Type B pancreatic cell (in vitro differentiated cells): ENCODE measurements at places on chromosomes 3 and 15. TPM values are rescaled to one million over a fixed set of nuclear protein-coding genes. Genes with fewer than 3 reads are reported as not detected.

DNA sequence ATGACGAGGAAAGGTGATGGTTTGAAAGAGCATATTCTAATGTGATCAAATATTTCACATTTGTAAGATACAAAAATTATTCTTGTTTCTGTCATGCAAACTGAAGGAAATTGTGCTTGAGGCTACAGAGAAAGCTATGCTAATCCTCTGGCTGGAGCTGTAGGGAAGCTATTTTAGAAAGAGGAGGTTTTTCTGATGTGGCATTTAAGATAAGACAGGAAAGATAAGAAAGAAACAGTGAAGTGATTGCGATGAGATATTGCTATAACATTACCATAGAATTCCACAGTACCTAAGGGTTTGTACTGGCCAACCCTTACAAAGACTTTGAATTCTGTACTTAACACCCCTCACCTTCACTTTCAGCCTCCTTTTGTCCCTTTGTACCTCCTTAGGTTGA lies 205.2 kb upstream of the LMCD1 start:
- no peak for DNase-seq
- no peaks in the 10 kb centered on the region for H3K36me3 ChIP-seq
- H3K27me3 ChIP-seq, result peaks cover 6% of the 10 kb centered on the region
- no peak overlapping the region for H3K4me3 ChIP-seq
- peaks cover 5% of the 10 kb centered on the region for H3K4me1 ChIP-seq
- no peak overlapping the region for H3K27ac ChIP-seq

The ZNF592 gene
- 26.4 and 26.8 TPM in 2 replicates for total RNA-seq

- no peaks in the 10 kb centered on the region for H3K36me3 ChIP-seq
- no peak overlapping the region for H3K27ac ChIP-seq
- DNase-seq, result no peak
- peaks cover 7% of the 10 kb centered on the region for H3K4me1 ChIP-seq
Measured at GRCh38 chr3:39196671-39197356, 4.4 kb upstream of the XIRP1 start.

GRCh38 chr3:16427103-16427965 lies 86.2 kb downstream of the RFTN1 start:
- no peak for DNase-seq
- no peaks in the 10 kb centered on the region for H3K36me3 ChIP-seq
- no peak overlapping the region for H3K4me3 ChIP-seq
- no peak overlapping the region for H3K27ac ChIP-seq
- H3K27me3 ChIP-seq, result peaks cover 8% of the 10 kb centered on the region
- H3K4me1 ChIP-seq, result peaks cover 3% of the 10 kb centered on the region

DNA sequence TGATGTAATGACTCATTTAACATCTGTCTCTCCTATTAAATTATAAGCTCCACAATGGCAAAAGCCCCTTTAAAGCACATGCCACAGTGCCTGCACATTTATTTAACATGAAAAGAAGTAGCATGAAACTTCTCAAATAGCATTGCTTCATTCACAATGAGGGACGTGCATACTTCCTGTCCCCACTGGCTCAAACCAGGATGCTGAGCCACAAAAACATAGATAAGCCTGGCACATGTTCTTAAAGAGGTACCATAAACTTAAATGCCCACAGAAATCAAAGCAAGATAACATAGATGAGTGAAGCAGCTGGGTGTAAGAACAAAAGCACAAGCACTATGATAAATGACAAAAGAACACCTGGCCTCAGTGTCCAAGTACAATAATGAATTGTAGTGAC lies 3.8 kb downstream of the TP53BP1 start:
- peaks cover 36% of the 10 kb centered on the region for H3K36me3 ChIP-seq
- peak overlapping the region; percentile 54 for H3K4me3 ChIP-seq
- no peak for DNase-seq
- H3K27ac ChIP-seq, result no peak overlapping the region

DNA sequence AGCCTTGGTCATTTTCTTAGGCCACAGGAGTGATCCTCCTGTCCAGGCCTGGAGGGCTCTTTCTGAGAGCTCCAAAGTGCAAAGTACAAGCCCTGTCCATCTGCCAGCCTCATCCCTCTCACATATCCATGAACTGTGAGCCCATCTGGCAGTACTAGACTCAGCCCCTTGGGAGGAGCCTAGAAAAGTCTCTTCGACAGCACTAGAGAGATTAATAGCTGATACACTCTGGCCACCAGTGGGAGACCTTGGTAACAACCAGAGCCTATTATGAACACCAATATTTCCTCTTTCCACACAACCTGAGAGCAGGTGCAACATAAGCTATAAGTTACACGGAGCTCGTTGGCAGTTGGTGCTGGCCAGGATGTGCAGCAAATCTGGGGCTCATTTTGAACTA lies 59.5 kb upstream of the DCLK3 start:
- no peaks in the 10 kb centered on the region for H3K36me3 ChIP-seq
- no peak overlapping the region for H3K4me3 ChIP-seq
- no peaks in the 10 kb centered on the region for H3K27me3 ChIP-seq
- DNase-seq, result no peak

The TM6SF1 gene
- total RNA-seq, result 0.14 and 0.24 TPM in 2 replicates

DNA sequence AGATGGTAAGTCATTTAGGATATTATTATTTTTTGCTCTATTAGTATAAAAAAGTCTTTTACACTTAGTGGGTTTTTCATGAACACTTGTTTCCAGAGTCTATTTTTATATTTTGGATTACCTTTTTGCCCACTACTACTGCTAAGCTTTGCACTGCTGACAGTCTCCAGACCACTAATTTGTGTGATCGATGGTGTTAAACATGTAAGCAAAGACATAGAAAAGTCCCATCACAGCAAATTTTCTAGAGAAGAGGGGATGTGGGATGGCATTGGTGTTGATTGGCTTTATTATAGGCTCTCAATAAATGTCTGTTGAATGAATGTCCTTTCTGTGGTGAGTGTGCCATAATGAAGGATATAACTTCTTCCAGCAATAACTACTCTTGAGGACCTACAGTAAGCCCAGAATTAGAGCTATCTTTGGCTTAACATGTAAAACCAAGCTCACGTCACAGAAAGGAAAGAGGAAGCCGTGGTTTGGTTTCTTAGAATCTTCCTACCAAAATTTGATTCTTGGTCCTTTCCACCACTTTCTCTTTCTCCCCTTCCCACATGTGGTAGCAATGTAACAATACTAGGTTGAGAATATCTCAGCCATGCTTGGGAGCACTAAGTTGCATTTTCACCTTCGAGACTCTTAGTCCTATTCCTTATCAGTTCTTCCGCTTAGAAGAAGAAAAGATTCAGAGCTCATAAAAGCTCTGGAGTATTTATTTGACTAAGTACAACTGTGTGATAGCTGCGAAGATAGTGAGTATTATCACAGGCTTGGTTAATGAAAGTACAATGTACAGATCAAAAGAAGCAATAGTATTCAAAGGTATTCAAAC lies 90.6 kb upstream of the UMPS start:
- peaks cover 6% of the 10 kb centered on the region for H3K4me1 ChIP-seq
- no peak for DNase-seq
- peaks cover 11% of the 10 kb centered on the region for H3K36me3 ChIP-seq

GRCh38 chr3:120854908-120855526 lies 53.0 kb upstream of the STXBP5L start:
- no peak overlapping the region for H3K27ac ChIP-seq
- no peaks in the 10 kb centered on the region for H3K36me3 ChIP-seq
- H3K4me1 ChIP-seq, result no peaks in the 10 kb centered on the region
- no peak overlapping the region for H3K4me3 ChIP-seq
- peaks cover 10% of the 10 kb centered on the region for H3K27me3 ChIP-seq
